ENCODE measurements at places on chromosomes 2 and 18. TPM values are rescaled to one million over a fixed set of nuclear protein-coding genes. Genes with fewer than 3 reads are reported as not detected.

DNA sequence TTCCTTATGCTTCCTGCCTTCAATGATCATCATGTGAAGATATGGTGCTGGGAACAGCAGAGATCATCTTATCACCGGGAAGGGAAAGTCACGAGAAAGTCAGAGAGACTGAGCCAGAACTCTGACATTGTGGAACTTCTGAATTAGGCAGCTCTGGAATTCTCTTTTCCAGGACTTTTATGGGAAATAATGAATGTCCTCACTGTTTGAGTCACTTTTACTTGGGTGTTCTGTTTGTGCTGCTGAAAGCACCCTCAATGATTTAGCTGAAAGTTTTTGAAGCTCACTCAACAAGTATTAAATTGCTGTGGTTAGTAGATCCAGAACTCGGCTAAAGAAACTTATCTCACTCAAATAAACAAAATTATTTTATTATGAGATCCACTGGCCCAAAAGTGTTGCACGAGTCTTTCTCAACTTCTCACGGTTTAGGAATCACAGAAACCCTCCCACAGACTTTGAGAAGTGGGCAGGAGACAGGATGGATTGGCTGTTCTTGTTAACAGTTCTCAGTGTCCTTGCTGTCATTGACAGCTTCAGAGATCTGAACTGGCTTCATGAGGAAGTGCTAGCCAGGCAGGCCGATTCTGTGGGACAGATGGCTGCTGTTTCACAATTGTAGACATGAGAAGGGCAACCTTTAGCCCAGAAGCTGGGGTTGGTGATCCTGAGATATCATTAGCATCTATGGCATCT lies 26.4 kb upstream of the ATRAID start:
- DNase-seq, result peak; percentile 19

DNA sequence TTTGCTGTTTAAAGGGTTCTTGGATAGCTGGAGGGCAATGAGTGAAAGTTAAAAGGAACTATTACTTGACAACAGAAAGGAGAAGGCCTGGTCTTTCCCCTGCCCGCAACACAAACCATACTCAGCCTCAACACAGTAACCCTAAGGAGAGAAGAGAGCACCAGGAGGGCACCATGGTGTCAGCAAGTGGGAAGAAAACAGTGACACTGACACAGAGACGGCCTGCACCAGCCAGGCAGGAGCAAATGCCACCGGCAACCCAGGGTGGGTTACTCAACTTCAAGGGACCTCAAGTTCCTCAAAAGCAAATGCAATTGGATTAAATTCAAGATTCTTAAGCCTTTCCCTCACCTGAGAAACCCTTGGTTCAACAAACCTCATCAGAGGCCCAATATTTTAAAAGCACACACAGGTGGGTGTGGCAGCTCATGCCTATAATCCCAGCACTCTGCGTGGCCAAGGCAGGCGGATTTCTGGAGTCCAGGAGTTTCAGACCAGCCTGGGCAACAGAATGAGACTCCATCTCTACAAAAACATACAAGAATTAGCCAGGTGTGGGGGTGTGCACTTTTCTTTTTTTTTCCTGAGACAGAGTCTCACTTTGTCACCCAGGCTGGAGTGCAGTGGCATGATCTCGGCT lies 52.3 kb downstream of the TFCP2L1 start:
- no peak for DNase-seq

DNA sequence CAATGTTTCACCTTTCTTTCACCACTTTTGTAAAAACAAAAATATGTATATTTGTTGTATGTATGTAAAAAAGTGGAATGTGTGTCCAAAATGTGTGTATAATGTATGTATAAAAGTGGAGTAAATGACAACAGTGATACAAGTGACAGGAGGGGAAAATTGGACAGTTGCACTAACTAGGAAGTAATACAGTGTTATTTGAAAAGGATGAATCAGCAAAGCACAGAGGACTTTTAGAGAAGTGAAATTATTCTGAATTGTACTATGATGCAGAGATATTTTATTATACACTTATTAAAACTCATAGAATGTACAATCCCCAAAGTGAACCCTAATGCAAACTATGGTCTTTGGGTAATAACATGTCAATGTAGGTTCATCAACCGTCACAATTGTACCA lies 331.3 kb upstream of the CNTNAP5 start:
- DNase-seq, result no peak

DNA sequence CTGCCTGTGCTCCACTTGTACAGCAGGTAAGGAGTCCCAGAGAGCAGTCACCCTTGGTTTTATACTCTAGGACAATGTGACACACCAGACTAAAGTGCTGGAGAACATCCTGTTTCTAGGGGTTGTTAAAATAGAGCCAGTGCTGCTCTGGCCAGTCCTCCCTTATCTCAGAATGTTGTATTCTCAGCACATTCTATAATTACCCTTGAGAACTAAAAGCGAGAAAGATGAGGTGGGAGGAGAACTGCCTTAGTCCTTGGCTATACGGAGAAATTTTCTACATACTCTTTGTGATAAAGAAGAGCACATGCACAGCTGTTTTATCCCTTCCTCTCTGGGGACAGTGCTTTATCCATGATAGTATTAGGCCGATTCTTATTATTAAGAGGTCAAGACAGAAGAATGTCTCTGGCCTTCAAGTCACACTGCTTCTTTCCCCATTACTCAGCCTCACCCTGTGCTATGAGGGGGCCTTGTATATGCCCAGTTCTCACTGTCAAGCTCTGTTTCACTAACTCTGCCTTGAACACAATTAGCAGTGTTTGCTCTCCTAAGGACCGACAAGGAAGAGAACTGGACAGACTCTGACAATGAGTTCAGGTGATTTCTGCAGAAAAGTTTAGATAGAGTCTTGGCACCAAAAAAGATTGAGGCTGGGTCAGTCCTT lies 385.8 kb downstream of the TRIB2 start:
- DNase-seq, result no peak

GRCh38 chr2:108943751-108944150 lies 45.3 kb downstream of the EDAR start:
- DNase-seq, result no peak

- DNase-seq, result no peak
Measured at GRCh38 chr2:62457556-62457955, 48.4 kb downstream of the TMEM17 start.

- peak; percentile 55 for DNase-seq
Measured at GRCh38 chr2:173028671-173029070, 47.0 kb upstream of the MAP3K20 start.

GRCh38 chr2:29114946-29115609 lies at the start of gene CLIP4:
Gene CLIP4 (plus strand): TSS chr2:29115415. CDS start chr2:29121389, 5,974 bp downstream.
- peak; percentile 90 for DNase-seq

- no peak for DNase-seq
Measured at GRCh38 chr18:48826806-48827205, 124.0 kb downstream of the SMAD7 start.

DNA sequence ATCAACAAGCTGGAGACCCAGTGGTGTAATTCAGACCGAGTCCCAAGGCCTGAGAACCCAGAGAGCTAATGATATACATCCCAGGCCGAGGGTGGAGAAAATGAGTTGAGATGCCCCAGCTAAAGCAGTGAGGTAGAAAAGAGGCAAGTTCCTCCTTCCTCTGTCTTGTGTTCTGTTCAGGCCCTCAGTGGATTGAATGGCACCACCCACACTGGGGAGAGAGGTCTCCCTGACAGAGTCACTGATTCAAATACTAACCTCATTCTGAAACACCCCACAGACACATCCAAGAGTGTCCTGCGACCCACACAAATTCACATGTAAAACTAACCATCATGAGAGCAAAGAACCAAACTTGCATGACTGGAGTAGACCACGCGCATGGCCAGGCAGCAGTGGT lies 215.3 kb downstream of the ANAPC1 start:
- no peak for DNase-seq

The UPP2 gene
- total RNA-seq, result 0.52 TPM

The MYO5B gene
- 41.9 TPM for total RNA-seq

The ALLC gene
- total RNA-seq, result not detected

The TTN gene
- 10.1 TPM for total RNA-seq

The MYOM1 gene
- 1.6 TPM for total RNA-seq

The SERPINB12 gene
- not detected for total RNA-seq
